ENCODE measurements at places on chromosomes 16 and 17. TPM values are rescaled to one million over a fixed set of nuclear protein-coding genes. Genes with fewer than 3 reads are reported as not detected.

The METRNL gene
- total RNA-seq: 24.1 TPM

The C16orf74 gene
- 1.4 TPM for total RNA-seq

The TEX14 gene
- 0.31 TPM for total RNA-seq

The SRP68 gene
- 132 TPM for total RNA-seq

The AURKB gene
- 174 TPM for total RNA-seq

- H3K4me3 ChIP-seq: no peak overlapping the region
- peaks cover 35% of the 10 kb centered on the region for H3K36me3 ChIP-seq
- no peaks in the 10 kb centered on the region for H3K4me1 ChIP-seq
- no peak overlapping the region for H3K27ac ChIP-seq
Measured at GRCh38 chr16:14606102-14606501, 24.0 kb downstream of the PARN start.

All from activated CD8-positive, alpha-beta T cell treated with anti-CD3 and anti-CD28 coated beads for 36 hours (primary cell).